ENCODE measurements at places on chromosomes 4 and X.

- H3K4me1 ChIP-seq: no peaks in the 10 kb centered on the region
- H3K4me3 ChIP-seq: no peak overlapping the region
- H3K27ac ChIP-seq: no peak overlapping the region
- no peaks in the 10 kb centered on the region for H3K36me3 ChIP-seq
- DNase-seq: peak; percentile 5
Measured at GRCh38 chr4:88979276-88979675, 77.7 kb downstream of the FAM13A start.

- peak; percentile 91 for DNase-seq
- H3K36me3 ChIP-seq: no peaks in the 10 kb centered on the region
- peak overlapping the region; percentile 64 for H3K27ac ChIP-seq
- peaks cover 29% of the 10 kb centered on the region for H3K4me1 ChIP-seq
Measured at GRCh38 chr4:120692964-120693363, 229.6 kb downstream of the PRDM5 start.

DNA sequence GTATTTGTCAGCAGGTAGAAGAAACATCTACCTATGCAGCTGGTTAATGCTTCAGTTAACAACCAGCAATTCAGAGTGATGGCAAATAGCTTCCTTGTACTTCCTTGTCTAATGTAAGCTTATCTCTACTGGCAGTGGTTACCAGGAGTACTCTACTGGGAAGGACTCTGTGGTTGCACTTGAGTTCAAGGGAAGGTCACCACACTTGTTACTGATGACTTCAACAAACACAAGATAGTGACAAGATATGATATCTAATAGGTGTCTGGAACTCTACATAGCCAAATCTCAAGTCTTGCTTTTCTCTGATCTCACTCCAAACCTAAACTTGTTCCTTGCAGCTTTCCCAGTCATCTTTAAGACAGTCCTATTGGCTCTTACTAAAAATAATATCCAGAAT lies 1644.9 kb upstream of the TENM3 start:
- H3K27me3 ChIP-seq: no peaks in the 10 kb centered on the region
- no peak for DNase-seq
- no peak overlapping the region for H3K27ac ChIP-seq
- no peak overlapping the region for H3K4me3 ChIP-seq
- H3K4me1 ChIP-seq: no peaks in the 10 kb centered on the region

DNA sequence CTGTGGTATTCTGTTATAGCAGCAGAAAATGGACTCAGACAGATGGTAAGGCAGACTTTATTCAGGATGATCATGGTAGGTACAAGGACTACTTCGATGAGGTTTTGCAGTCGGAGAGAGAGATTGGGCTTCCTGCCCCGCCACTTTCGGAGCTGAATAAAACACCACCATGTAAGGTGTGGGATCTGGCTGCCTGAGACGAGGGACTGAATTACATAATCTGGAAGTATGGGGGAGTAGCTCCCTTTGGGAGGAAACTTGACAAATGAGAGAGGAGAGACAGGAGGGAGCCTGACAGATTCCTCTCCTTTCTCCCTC lies 255.5 kb upstream of the GATB start:
- H3K27ac ChIP-seq: no peak overlapping the region
- H3K4me3 ChIP-seq: no peak overlapping the region
- H3K36me3 ChIP-seq: no peaks in the 10 kb centered on the region
- no peak for DNase-seq
- H3K27me3 ChIP-seq: no peaks in the 10 kb centered on the region

DNA sequence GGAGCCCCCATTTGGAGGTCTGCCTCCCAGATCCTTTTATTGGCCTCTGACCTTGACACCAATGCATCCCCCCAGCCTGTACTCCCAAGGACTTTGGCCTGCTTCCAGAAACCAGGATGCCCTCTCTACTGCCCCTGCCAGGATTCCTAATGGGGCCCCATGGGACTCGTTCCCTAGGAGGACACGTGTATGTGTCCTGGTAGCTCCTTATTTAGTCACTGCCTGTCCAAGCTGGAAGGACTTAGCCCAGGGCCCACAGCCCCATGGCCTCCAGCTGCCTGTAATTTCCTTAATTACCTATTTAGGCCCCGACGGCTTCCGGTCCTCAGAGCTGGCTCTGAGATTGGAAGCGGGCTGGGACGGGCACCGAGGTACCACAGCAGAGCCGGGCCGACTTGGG lies 9.4 kb downstream of the ATP2B3 start:
- no peaks in the 10 kb centered on the region for H3K27me3 ChIP-seq
- no peak for DNase-seq
- no peaks in the 10 kb centered on the region for H3K4me1 ChIP-seq
- no peak overlapping the region for H3K27ac ChIP-seq

DNA sequence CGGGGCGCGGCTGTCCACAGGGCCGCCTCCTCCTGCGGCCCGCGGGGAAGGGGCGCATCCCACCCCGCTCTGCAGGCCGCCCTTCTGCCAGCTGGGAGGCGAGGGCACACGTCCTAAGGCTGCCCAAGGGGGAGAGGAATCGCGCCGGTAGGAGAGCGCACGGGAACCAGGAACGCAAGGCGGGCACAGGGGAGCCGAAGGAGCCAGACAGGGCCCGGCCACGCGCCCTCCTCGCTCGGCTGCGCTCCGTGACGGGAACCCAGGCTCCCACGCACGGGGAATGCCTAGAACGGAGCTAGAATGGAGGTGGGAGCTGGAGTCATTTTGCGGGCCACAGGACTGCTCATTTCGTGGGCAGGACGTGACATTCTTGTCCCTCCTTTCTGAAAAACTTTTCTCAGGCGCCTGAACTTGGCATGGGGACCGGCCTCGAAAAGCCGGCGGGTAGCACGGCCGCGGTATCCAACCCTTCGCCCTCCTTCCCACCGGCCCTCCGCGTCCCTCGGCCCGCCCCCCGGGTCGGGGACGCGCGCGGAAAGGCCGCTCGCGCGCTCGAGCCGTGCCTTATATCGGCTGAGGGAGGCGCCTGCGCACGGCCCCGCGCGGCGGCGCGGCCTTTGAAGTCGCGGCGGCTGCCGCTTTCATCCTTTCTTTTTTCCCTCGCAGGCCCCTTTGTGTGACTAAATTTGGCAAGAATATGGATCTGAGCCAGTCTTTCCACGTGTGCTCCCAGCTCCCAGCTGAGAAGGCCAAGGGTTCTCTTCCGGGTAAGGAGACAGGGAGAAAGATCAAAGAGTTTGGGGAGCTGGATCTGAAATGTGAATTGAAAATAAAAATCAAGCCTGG lies 4.2 kb upstream of the LEF1 start:
- H3K27ac ChIP-seq: no peak overlapping the region
- H3K4me3 ChIP-seq: peak overlapping the region; percentile 60
- DNase-seq: peak; percentile 38
- H3K36me3 ChIP-seq: no peaks in the 10 kb centered on the region
- H3K27me3 ChIP-seq: peaks cover 64% of the 10 kb centered on the region
- H3K4me1 ChIP-seq: no peaks in the 10 kb centered on the region

- H3K36me3 ChIP-seq: no peaks in the 10 kb centered on the region
- no peak overlapping the region for H3K27ac ChIP-seq
- no peaks in the 10 kb centered on the region for H3K4me1 ChIP-seq
- no peaks in the 10 kb centered on the region for H3K27me3 ChIP-seq
- DNase-seq: no peak
- H3K4me3 ChIP-seq: no peak overlapping the region
Measured at GRCh38 chr4:150582873-150583286, 929 bp downstream of the MAB21L2 start.

DNA sequence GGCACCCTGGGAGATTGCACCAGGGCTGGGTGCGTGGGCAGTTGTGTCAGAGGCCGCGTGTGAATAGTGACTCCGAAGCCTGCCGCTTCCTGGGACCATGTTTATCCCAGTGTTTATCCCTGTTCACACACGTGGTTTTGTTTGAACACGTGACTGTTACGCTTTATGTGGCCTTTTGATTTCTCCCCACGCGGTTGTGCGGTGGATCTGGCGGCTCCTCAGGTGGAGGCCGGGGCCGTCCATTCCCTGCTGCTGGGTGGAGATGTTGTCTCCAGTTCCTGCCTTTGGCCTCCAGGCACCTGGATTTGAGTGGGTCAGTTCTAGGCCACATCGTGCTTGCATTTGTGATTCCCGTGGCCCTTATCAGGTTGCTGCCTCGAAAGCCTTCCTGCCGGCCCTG lies 35.1 kb downstream of the NELFA start:
- H3K36me3 ChIP-seq: no peaks in the 10 kb centered on the region
- H3K27ac ChIP-seq: no peak overlapping the region
- DNase-seq: no peak

GRCh38 chr4:42627885-42628646 lies 28.8 kb downstream of the ATP8A1 start:
- no peaks in the 10 kb centered on the region for H3K27me3 ChIP-seq
- no peak overlapping the region for H3K27ac ChIP-seq
- no peak for DNase-seq
- H3K36me3 ChIP-seq: no peaks in the 10 kb centered on the region
- no peaks in the 10 kb centered on the region for H3K4me1 ChIP-seq

- H3K4me3 ChIP-seq: no peak overlapping the region
- no peak for DNase-seq
- no peaks in the 10 kb centered on the region for H3K36me3 ChIP-seq
- H3K27me3 ChIP-seq: no peaks in the 10 kb centered on the region
- H3K27ac ChIP-seq: no peak overlapping the region
Measured at GRCh38 chr4:26912810-26913209, 52.2 kb downstream of the STIM2 start.

DNA sequence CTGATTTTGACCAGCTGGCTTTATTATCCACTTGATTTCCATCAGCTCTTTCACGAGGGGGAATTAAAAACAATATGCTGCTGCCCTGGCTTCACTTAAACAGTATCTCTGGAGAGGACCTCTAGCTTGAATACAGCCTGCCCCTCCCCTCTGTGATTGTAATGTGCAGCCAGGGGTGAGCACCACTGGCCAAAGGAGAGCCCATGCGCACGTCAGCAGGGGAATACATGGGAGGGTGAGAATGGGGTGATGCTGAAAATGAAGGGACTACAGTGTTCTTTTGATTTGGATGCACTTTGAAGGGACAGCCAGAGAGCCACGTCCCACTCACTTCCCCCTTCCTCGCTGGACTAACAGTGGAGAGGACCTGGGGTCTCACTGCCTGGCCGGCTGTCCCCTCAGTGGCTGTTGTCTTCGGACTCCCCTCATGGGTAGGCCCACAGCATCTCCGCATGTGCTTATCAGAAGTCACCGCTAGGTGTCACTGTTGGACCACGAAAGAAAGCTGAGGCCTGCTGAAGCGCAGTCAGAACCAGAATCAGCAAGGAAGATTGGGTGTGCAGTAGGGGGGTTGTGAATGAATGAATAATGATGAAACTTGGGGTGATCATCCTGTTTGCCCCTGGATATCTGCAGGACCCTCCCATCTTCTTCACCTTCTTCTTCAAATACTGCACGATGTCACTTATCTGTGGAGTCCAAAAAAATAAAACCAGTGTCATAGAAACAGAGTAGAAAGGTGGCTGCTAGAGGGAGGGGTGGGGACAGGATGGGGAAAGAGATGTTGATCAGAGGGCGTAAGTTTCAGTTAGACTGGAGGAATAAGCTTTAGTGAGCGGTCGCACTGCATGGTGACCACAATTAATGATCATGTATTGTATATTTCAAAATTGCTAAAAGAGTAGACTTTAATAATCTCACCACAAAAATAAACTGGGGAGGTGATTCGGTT lies 32.8 kb downstream of the CLCN4 start:
- peak; percentile 58 for DNase-seq
- H3K4me3 ChIP-seq: no peak overlapping the region
- H3K36me3 ChIP-seq: no peaks in the 10 kb centered on the region
- H3K4me1 ChIP-seq: no peaks in the 10 kb centered on the region

GRCh38 chrX:145735036-145735435 lies 82.6 kb upstream of the SLITRK2 start:
- H3K27me3 ChIP-seq: no peaks in the 10 kb centered on the region
- H3K4me1 ChIP-seq: no peaks in the 10 kb centered on the region
- H3K27ac ChIP-seq: no peak overlapping the region
- no peak overlapping the region for H3K4me3 ChIP-seq
- no peaks in the 10 kb centered on the region for H3K36me3 ChIP-seq

DNA sequence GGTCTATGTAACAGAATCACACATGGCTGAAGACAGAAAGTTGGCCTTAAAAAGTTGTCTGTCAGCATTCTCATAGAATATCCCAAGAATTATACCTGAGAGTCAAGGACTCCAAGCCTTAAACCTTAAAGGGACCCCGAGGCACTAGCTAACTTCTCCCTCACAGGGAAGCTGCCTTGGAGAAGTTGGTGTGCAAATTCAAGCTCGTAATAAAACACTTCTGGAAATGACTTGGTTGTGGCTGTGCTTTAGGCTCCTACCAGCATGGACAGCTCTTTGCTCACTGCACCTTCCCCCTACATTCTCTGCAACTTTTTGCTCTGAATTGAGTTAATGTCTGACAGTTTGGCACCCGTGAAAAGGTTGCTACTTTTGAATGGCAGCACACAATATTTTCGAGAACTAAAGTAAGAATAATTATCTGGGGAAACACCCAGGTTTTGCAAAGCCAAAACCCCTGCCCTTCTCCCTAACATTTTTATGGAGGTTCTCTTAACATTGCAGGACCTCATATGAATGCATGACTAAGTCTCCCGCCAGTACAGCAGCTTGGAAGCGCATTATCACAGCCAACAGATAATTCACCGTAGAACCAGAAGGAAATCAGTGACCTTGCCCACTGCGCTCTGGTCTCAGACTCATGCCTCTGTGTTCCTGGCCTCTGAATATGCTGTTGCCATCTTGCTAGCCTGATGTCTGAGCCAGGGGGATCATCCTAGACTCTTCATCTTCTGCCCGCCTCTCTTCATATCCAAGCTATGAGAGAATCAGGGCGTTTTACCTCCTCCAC lies 91.0 kb downstream of the MGST2 start:
- H3K27ac ChIP-seq: no peak overlapping the region
- no peaks in the 10 kb centered on the region for H3K27me3 ChIP-seq
- H3K4me1 ChIP-seq: no peaks in the 10 kb centered on the region
- H3K36me3 ChIP-seq: no peaks in the 10 kb centered on the region

DNA sequence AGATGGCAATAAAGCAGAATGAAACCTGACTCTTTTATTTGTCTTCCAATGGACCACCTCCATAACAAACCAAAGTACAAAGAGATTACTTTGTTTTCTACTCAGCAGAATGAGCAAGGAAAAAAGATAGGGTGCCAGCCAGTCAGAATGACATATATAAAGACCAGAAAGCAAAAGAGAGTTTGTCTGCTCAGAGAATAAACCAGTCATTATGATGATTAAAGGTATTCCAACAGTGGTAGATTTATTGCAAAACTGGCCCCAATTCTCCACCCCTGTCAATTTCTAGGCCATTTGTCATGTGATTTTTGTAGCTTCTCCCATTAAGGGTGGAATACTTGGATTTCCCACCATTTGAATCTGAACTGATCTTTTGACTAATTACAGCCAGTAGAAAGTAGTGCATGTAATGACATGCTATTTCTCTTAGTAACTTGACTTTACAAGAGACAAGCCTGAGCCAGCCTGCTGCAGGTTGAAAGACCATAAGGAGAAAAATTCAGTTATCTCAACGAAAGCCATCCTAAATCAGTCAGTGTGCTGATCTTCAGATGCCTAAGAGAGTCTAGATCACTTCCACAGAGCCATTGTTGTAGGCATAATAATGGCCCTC lies 203.1 kb downstream of the EPHA5 start:
- no peaks in the 10 kb centered on the region for H3K4me1 ChIP-seq
- no peak for DNase-seq
- H3K27me3 ChIP-seq: no peaks in the 10 kb centered on the region
- H3K4me3 ChIP-seq: no peak overlapping the region
- H3K36me3 ChIP-seq: no peaks in the 10 kb centered on the region

Measured in GM23248 (cell line).